AG04449 (cell line): ENCODE measurements at places on chromosomes 3 and 15.

DNA sequence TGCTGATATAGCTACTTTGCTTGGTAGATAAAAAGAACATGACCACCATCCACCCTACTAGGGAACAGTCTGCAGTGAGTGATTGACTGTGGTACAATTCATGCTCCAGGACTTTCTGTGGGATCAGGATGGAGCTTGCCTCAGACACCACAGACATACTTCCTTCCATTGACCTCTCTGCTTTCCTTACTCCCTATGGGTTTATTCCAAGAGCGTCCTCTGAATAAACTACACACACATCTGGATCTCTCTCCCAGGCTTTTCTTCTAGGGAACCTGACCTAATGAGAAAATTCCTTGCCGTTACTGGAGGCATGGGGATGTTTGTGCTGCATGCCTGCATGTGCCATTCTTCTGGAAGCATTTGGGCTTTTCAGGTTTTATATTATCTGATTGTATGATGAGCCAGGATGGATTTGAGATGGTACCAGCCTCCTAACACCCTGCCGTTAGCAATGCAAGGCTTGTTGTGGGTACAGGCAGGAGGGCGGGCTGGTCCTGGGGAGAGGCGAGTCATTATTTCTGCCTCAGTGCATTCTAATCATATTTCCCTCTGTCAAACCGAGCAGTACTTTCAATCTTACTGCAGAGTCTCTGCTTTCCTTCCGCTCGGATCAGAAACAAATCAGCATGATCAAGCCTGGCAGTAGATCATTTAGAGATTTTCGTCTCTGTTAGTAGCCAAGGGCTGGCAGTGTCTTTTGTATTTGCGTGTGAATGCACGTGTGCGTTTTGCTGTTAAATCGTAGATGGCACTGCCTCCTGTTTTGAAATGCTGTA is 279.2 kb downstream of the PDCD6IP start:
- DNase-seq = no peak

- no peak for DNase-seq
Observed at GRCh38 chr3:171986757-171987518, 52.4 kb upstream of the FNDC3B start.

DNA sequence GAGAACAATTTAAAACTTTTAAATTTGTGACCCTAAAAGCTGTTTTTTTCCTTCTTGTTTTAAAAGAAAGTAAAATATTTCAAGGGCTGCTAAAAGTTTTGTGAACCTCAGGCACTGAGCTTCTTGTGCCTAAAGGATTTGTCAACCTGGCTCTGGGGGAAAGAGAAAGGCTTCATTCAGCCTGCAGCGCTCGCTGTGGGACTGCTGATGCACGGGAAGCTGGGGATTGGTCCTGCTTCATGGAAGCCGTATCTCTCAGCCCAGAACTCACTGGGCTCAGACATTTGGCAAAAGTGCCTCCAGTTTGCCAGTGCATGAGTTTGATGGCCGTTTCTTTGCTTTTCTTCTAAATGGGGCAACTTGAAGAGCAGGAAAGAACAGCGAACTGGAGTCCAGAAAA is 30.8 kb downstream of the TPRG1 start:
- DNase-seq = no peak

DNA sequence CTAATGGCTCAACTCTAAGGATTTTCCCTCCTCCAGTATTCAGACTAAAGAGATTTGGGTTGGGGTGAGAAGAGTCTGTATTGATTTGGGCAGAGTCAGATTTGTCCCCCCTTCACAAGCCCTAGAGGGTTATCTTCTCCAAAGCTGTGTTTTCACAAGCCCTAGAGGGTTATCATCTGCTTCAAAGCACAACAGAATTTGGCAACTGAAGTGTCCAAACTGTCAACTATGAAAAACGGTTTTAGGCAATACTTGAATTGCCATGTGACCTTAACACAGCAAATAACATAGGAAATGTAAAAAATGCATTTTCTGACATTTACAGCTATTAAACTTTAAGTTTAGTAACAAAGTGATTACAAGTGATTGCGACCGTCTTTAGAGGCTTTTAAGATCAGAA is 119.9 kb downstream of the IMPG2 start:
- DNase-seq = no peak

- no peak for DNase-seq
Observed at GRCh38 chr15:32953533-32953910, 235.7 kb downstream of the GREM1 start.

- no peak for DNase-seq
Observed at GRCh38 chr3:172185907-172186306, 146.5 kb downstream of the FNDC3B start.

GRCh38 chr15:38454696-38455090 is 766 bp downstream of the FAM98B start:
- DNase-seq = no peak

DNA sequence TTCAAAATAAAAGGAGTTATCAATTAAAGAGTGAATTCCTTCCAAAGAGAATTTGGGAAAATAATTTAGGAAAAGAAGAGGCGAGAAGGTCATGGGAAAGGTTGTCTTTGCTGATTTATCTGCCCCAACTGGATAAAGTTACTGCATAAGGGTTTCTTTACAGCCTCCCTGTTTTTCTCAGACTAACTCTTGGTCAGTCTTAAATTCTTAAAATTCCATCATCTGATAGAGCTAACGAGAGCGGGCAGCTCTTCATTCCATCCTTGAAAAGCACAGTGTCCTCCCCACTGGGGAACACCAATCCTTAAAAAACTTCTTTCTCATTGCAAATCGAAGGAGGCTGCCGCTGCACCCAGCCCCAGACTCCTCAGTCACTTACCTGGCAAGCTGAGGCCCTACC is 107.2 kb downstream of the PGPEP1L start:
- no peak for DNase-seq

DNA sequence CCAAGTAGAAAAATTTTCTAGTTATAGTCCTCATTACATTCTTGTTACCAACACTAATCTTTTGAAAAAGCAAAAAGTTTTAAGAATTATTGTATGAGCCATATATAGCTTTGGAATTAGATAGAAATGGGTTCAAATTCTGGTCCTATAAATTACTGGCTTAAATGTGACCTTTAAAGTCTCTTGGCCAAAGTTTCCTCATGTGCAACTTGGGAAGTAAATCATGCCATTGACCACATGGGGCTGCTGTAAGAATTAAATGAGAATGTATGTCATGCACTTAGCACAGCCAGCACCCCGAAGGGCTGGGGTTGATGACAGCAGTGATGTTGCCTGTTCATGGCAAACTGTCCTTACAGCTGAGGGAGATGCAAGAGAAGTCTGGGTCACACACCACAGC is 108.3 kb downstream of the TOP2B start:
- no peak for DNase-seq

- DNase-seq = no peak
Observed at GRCh38 chr15:87604857-87605446, 651.6 kb downstream of the NTRK3 start.

GRCh38 chr3:115403786-115404185 is 219.5 kb upstream of the GAP43 start:
- no peak for DNase-seq

GRCh38 chr15:31840849-31841476 is 189.4 kb upstream of the CHRNA7 start:
- no peak for DNase-seq

GRCh38 chr3:9770276-9770812 is 597 bp upstream of the CAMK1 start:
- no peak for DNase-seq

DNA sequence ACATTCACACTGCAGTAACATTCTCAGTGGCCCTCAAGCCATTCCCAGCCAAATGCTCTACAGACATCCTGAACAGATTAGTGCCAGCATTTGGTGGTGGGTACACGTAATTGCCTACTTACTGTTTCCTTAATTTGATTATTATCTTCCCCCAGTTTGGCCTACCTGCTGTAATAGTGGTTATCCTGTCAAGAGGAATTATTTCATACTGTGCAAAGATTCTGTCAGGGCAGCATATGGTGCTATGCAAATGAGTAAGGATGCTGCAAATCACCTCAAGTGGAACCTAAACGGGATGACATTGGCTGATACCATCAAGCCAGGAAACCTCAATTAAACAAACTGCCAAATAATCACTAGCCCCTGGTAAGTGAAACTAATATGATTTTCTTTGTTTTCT is 88.7 kb downstream of the SEMA6D start:
- DNase-seq = no peak
